ENCODE measurements at places on chromosomes 4 and X.

DNA sequence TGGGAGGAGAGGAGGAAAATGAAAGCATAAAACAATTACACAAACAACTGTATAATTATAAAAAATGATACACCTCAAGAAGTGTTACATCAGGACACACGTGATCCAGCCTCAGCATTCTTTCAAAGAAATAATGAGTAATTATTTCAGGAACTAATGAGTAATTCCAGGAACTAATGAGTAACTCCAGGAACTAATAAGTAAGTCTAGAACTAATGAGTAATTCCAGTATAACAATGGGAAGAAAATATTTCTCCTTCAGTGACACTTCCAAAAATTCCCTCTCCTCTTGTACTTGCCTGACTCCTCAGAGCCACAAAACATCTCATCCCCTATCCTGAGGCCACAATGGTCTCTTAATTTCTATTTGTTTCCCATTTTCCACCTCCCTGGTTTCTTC, 63.5 kb upstream of the COL25A1 start:
- no peak for DNase-seq

DNA sequence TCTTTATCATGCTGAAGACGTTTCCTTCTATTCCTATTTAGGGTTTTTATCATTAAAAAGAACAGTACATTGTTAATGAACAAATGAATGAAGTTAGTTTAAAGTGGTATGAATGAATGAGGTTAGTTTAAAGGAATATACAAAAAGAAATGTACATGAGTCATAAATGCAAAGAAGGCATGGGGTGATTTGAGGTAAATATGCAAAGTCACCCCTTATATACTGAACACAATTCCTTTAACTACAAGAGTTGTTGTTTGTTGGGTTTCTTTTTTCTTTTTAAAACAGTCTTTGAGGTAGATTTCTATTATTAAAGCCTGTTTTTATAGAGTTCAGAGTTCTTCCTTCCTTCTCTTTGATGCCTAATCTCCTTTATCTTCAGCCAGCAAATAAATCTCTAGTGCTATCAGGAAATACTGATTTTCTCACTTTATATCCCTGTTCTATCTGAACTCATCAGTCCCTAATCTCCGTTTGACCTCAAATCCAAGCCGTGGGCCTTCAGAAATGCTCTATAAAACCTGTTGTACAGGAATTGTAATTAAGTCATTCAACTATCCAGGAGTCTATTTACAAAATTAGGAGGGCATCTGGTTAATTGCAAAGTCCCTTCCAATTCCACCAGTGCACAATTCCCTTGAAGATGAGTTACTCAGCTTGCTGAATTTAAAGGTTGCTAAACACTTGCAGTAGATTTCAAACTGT, 31.6 kb upstream of the ABCG2 start:
- no peak for DNase-seq

DNA sequence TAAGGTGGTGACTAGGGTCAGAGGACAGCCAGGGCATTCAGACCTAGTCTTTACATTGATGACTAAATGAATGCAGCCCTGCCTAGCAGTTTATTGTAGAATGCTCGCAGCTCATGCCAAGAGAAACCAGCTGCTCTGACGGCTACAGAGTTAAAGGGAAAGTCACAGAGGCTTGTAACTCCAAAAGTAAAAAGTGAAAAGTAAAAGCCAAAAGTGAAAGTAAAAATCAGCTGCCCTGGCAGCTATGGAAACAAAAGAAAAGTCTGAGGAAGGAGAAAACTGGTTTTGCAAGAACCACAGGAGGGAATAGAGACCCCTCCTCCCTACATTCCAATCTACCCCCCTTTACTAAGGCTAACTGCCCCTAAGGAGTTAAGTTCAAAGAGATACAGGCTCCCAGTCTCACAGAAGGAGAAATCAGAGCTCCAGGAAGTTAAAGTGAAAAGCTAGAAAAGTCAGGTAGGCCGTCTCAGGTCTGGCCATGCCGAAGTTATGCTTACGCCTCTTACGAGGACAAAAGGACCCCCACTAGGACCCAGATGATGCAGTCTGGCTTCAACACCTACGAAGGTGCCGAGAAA, 6.0 kb downstream of the GAGE10 start:
- no peak for DNase-seq

- no peak for DNase-seq
Measured at GRCh38 chrX:29297171-29297800, 710.0 kb downstream of the IL1RAPL1 start.

GRCh38 chr4:140116442-140117104, 37.4 kb downstream of the MAML3 start:
- DNase-seq: no peak

GRCh38 chr4:155666344-155667221, at the start of gene GUCY1A1:
TSS of gene GUCY1A1 (plus strand) at chr4:155666848. CDS start at chr4:155696868, 30,020 bp downstream.
- peak; percentile 62 for DNase-seq

DNA sequence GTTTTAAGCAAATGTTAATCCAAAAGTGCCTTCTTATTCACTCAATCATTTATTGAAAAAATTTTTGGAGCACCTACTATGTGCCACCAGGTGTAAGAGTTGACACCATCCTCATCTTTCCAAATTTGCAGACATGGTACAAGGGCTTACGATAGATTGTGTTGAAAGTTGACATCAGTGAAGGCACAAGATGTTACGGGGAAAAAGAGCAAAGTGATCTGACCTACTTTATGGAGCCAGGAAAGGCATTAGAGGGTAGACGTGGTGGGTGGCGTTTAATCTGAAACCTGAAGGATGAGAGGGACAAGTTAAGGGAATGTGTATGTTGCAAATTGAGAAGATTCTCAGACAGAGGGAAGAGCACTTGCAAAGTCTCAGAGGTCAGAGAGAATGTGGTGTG, 167.8 kb upstream of the HAND2 start:
- DNase-seq: no peak

DNA sequence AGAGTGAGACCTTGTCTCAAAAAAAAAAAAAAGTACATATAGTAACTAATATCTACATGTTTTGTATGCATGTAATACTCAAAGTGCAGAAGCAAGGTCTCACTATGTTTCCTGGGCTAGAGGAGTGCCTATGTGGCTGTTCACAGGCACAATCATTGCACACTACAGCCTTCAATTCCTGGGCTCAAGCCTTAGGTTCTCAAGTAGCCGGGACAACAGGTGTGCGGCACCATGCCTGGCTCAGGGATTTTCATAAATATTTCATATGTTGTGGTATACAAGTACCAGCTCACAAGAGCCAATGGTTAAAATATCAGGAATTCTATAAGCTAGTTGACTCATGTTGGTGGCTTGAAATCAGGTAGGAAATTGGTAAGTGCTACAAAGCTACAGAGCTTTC, 94.8 kb downstream of the LARP7 start:
- no peak for DNase-seq

- DNase-seq: no peak
Measured at GRCh38 chr4:138774940-138775339, 240.6 kb upstream of the NOCT start.

- no peak for DNase-seq
Measured at GRCh38 chrX:6856471-6856870, 291.0 kb upstream of the STS start.

DNA sequence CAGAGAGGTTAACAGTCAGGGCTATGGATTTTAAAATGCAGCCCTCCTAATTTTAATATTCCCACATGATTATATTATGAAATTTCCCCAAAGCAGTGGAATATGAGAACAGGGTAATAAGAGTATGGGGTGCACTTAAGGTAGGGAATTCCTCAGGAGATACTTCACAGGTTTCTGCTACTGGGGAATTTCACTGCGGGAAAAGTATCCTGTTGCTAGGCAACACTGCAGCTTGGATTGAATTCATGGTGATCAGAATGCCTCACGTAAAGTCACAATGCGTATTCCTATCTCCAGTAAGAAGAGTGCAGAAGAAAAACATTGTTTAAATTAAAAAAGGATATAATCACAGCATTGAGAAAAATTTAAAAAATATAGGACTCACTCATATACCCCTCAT, 398.1 kb upstream of the RPS6KA3 start:
- DNase-seq: no peak

DNA sequence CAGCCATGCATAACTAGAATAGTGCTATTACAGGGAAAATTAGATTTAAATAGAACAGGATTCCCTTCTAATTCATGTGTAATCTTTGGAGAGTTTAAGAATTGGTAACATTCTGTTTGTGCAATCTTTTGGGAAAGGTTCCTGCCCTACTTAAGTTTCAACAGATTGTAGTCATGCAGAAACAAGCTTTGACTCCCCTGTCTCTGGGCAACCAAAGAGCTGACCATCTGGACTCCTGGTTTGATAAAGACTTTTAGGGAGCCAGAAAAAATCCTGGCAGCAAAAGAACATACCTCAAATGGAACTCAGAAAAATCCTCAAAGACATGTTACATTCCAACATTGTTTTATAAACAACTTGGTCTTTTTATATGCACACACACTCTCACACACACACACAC, 191.1 kb upstream of the NEIL3 start:
- DNase-seq: no peak

- no peak for DNase-seq
Measured at GRCh38 chrX:11600578-11600977, 65.1 kb downstream of the ARHGAP6 start.

DNA sequence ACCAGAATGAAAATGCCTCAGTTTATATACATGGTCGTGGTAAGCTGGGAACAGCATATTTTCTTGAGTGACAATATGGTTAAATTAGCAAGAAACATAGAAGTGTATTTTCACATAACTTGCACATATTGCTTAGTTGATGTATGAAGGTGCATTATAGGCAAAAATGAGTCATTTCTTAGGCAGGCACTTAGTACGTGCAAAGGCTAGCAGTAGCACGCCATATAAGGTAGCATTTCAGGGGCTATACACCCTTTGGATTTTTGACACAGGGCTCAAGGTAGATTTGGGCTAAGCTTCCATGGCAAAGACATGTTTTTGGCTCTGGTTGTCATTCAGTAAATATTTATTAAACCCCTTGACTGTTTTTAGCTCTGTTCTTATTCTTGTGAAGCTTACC, 33.1 kb downstream of the PCDH7 start:
- no peak for DNase-seq

DNA sequence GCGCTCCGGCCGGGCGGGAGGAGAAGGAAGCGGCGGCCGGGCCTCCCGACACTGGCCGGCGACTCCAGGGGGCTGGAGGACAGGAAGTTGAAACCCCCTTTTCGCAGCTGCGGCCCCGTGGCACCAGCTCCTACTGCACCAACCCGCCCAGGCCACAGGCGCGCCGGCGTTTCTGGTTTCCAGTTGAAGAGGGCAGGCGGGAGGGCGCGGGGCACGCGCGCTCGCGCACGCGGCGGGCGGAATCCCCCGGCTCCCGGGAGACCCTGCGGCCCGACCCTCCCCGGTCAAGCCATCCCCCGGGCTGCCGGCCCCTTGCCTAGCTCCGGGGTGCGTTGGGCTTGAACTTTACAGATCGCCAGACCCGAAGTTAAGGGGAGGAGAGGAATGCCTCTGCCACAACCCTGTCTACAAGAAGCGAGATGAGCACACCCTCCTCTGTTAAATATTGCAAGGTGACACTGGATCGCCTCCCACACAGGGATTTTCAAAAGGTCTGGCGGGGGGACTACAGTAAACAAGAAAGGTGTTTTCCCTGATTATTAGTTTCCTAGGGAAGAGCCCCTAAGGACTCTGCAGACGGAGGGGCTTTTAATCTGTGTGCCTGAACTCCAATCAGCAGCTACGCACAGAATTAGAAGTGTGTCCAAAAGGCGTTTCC, 1.4 kb downstream of the ELOVL6 start:
- peak; percentile 80 for DNase-seq
